RPMI7951 (cell line): ENCODE measurements at places on chromosomes 11 and 22. TPM values are rescaled to one million over a fixed set of nuclear protein-coding genes. Genes with fewer than 3 reads are reported as not detected.

DNA sequence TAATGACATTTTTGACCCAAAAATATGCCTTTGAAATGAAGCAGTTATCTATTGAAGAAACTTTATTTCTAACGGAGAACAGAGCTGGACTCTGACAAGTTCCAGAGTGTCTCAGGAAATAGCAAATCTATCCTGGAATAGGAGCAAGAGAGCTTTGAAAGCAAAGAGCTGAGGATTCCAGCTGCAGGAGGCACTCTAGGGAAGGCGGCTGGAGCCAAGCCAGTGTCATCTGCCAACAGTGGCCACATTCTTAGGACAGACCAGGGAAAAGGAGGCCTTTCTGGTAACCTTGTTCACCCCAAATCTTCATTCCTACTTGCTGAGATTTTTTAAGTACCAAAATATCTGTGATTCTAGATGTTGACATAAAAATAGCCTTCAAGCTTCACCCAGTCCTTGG, 493.5 kb upstream of the B3GAT1 start:
- DNase-seq = no peak

PDE2A gene
- 0.12 and 2.3 TPM in 2 replicates for total RNA-seq

GRCh38 chr22:37625737-37626136, 13.7 kb upstream of the SH3BP1 start:
- DNase-seq = no peak

EIF4ENIF1 gene
- total RNA-seq = 4.9 and 59.4 TPM in 2 replicates

DNA sequence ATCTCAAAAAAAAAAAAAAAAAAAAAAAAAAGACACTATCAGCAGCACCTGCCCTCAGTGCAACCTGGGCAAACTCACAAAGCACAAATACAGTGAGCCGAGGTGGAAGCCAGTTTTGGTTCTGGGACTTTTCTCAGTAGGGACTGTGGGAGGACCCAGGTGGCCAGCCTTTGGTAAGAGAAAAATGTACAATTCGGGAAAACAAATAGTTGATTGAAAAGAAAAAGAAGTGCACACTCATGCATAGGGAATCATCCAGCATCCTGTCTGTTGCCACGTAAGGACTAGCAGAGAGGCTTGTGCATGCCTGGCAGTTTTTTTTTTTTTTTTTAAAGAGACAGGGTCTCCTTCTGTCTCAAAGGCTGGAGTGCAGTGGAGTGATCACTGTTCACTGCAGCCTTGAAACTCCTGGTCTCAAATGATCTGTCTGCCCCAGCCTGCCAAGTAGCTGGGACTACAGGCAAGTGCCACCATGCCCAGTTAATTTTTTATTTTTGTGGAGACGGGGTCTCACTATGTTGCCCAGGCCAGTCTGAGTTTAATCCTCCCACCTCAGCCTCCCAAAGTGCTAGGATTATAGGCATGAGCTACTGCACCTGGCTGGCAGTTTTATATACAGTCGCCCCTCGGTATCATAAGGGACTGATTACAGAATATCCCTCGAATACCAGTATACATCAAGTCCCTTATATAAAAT, 36.7 kb downstream of the TPST2 start:
- DNase-seq = peak; percentile 79
